Ecto neural progenitor cell (in vitro differentiated cells): ENCODE measurements at places on chromosomes 12 and 14.

GRCh38 chr14:101087614-101088394 is 184.3 kb upstream of the RTL1 start:
- no peak for DNase-seq

DNA sequence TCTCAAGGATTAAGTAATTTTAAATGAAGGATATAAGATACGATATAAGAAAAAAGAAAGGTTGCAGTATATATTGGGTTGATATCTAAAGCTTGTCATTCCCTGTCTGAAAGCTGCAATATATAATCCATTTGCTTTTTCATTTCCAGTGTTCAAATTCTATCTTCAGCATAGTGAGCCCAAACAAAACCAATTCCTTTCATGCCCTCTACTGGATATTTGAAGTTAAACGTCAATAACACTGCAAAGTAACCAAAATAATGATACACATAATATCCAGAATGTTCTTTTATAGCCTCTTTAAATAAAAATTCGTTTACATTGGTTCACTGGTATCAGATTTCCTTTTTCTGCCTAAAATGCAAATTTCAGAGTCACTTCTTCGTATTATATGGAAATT is 64.5 kb upstream of the DAAM1 start:
- no peak for DNase-seq

DNA sequence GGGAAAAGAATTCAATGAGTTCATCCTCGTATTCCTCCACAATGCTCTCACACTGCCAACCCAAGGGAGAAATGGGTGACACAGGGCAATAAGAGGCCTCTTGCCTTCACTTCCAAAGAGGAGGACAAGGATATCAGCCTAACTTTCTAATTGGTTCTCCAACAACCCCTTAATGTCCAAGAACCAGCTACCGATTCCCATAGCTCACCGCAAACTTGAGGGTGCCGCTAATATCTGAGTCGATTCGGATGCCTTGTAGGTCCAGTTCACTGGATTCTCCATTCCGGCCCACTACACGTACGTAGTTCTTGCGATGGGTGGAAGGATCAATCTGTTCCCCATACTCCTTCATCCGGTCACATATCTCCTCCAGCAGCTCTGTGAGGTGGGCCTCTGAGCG is 4.8 kb downstream of the CNPY2 start:
- no peak for DNase-seq

- DNase-seq: no peak
Observed at GRCh38 chr12:130119241-130119861, 42.9 kb upstream of the FZD10 start.

- no peak for DNase-seq
Observed at GRCh38 chr12:77433799-77434198, 368.4 kb upstream of the E2F7 start.

DNA sequence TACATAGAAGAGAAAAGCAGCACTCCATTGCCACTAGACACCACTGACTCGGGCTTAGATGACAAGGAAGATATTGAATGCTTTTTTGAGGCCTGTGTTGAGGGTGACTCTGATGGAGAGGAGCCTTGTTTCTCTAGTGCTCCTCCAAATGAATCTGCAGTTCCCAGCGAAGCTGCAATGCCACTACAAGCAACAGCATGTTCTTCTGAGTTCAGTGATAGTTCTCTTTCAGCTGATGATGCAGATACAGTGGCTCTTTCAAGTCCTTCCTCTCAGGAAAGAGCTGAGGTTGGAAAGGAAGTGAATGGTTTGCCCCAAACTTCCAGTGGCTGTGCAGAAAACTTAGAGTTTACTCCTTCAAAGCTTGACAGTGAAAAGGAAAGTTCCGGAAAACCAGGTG is 114.5 kb upstream of the NPAS3 start:
- no peak for DNase-seq
